Stimulated activated CD8-positive, alpha-beta memory T cell treated with anti-CD3 and anti-CD28 coated beads, Interleukin-15, amount 100 ng/mL, for 4 hours (primary cell): ENCODE measurements at places on chromosomes 2 and 18.

DNA sequence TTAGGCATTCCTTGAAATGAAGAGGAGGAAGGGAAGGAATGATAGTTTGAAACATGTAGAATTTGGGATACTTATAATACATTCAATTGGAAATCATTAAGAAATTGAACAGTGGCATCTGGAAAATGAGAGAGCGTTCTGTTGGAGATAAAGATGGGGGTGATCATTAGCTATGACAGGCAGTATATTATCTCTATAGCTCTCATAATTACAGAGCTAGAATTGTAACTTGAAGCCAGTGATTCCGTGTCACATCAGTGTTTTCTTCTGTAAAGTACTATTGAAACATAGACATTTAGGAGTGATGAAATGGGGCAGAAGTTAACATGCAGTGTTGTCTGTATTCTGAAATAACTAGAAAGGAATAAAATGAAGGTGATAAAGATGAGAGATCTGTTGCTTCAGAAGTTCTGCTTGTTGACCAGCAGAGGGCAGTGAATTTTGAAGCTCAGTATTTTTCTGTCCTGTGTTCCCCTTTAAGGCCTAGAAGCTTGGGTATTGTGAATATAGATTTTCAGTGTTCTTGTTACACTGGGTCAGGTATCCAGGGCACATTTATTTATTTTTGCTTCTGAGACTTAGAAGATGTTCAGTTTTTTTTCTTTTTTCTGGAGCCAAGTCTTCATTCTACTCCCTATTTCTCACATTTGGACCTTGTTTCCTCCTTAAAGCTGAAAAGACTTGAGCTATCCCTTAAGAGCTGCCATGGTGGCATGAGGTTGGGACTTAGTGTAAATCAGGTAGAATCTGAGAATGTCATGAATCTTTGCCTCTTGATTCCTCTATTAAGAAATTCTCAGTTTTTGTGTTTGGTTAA is 157.4 kb downstream of the TAF4B start:
- DNase-seq: no peak

DNA sequence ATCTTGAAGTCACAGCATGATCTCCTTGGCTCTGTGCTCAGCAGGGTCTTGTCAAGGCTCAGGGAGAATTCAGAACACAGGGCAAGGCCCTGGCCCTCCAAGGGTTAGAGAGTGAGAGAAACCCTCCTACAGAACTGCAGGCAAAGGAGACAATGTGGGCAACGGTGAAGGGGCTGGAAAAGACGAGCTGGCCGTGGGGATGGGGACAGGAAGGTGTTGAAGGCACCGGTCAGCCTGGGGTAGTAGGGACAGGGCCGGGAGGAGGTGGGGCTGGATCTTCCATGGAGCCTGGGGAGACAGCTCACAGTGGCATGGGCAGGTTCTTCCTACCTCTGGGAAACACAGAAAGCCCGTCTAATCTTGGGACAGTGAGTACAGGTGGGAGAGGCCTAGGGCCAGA is 92.2 kb upstream of the MCFD2 start:
- no peak for DNase-seq

DNA sequence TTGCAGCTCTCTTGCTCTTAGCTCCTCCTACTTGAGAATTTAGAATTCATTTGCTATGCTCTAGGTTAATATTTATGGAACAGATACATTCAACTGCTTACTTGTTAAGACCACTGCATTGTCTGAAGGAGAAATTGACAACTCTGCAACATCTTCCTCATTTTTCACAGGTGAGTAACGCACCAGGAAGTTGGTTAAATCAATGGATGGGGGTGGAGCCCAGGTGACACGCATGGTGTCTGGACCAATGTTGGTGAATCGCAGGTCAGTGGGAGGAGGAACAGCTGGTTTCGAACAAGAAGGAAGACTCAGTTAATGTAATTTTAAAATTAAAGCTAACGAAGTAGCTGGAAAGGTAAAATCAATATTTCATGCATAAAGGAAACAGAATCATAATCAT is 44.3 kb downstream of the FN1 start:
- no peak for DNase-seq

DNA sequence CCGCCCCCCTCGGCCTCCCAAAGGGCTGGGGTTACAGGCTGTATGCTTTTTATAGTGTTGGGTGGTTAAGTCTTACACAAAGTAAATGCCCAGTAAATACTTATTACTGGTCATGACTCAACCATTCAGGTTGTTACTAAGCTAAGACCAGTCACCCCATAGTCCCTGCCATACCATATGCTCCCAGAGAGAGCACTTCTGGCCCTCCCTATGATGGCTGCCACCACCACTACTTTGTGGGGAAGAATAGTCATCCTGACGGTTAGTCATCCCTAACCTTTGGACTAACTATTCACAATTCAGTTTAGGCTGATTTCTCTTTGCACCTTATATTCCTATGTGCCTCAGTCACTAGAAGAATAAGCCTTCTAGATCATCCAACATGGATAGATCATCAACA is 42.0 kb upstream of the MSH2 start:
- no peak for DNase-seq

- no peak for DNase-seq
These were observed 7.3 kb downstream of the IL1A start for GRCh38 chr2:112777036-112777435.

GRCh38 chr2:23904692-23905091 is 22.2 kb downstream of the ATAD2B start:
- DNase-seq: no peak

DNA sequence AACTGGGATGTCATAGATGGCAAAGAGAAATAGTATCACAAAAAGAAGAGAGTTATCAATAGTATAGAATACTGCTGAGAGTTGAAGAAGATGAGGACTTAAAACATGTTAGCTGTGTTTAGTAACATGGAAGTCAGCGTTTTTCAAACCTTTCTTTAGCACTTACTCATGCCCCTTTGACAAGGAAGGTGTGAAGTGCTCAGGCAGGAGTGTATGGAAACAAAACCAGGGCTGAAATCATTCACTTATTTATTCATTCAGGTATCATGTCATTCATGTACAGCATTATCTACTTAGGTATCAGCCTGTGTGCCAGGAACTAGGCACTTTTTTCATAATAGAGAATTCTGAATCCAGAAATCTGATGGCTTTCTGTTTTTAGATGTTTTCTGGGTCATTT is 27.2 kb downstream of the CD28 start:
- no peak for DNase-seq

GRCh38 chr2:30765191-30765590 is 42.1 kb downstream of the CAPN13 start:
- DNase-seq: no peak

DNA sequence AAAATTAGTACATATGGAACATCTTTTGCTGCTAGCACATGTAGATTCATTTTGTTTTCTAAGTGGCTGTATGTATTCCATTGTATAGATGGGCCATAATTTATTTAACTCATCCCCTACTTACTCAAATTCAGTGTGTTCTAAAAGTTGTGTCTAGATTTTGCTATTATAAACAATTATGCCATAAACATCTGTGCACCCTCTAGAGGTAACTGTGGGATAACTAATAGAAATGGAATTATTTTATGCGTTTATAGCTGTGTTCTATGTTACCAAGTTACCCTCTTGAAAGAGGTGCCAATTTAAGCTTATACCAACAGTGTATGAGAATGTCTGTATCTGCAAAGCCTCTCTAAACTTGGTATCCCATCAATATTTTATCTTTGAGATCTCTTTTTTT is 100.4 kb downstream of the MMADHC start:
- DNase-seq: no peak

DNA sequence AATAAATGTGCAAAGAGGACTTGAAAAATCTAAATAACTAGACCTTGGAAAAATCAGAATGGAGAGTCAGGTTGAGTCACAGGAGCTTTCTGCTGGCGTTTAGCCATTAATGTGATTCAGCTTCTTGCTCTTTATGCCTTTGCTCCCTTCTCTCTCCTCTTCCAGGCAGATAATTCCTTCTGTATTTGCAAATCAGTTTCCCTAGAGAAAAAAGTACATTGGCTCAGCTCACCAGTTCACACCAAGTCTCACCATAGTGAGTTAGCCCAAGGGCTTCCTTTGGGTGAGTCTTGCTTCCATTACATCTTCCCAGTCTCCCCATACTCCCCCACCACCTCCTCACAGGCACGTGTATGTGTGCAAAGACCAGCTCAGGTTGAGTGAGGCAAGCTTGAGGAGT is 73.6 kb downstream of the CYBRD1 start:
- no peak for DNase-seq

GRCh38 chr18:26335156-26335555 is 108.9 kb downstream of the TAF4B start:
- DNase-seq: no peak

DNA sequence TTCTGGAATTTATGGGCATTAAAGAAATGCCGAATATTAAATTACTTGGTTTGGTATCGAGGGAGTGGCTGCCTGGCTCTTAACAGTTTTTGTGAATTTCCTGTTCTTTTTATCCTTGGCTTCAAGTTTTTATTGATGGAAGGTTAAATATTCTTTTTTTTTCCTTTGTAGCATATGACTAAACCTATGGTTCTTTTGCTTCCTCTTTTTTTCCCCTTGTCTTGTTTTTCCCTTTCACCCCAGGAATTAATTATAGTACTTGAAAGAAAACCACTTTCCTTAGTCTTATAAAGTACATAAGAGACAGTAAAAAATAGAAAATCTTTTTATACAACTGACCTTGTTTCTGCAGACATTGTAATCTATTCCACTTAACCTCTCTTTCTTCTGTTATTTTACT is 42.4 kb downstream of the MGAT5 start:
- DNase-seq: no peak

- DNase-seq: no peak
These were observed 178.4 kb upstream of the LHCGR start for GRCh38 chr2:48933828-48934497.

DNA sequence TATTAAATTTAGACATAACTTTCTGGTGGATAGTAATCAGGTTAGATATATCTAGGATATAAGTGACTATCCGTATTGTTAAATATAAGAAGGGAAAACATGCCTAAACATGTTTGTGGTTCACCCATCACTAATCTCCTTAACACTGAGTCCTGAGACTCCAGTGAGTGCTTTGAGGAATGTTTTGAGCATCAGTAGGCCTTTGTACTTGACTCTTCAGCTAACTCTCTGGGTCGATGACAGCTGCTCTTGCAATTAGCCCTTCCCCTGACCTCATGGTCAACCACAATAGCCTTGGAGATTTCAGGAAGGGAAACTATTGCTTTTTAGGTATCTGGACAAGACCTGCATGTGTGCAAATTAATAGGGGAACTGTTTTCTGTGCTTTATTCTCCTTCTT is 716.8 kb downstream of the EPHA4 start:
- no peak for DNase-seq

GRCh38 chr2:45330637-45331409 is 280.2 kb downstream of the SRBD1 start:
- DNase-seq: no peak

DNA sequence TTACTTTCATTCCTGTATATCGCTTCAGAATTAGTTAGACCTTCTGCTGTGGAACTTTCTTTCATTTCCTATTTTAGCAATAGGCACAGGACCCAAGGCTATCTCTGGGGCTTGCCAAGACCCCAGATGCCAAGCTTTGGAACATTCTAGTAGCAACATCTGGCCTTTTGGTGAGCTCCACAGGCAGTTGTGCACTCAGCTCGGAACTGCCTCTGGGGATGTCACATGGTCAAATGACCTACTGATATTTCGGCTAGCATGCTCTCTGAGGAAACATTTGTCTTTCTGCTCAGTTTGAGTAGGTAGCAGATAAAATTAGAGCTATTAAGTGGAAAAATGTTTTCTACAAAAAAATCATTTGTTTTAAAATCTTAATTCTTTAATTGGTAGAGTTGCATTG is 76.6 kb upstream of the ITGA4 start:
- DNase-seq: no peak

GRCh38 chr2:173574324-173575112 is 219.8 kb downstream of the CDCA7 start:
- no peak for DNase-seq

- no peak for DNase-seq
These were observed 4.1 kb downstream of the FEV start for GRCh38 chr2:218980735-218981389.

GRCh38 chr2:38200598-38200997 is 124.6 kb upstream of the CYP1B1 start:
- DNase-seq: no peak

DNA sequence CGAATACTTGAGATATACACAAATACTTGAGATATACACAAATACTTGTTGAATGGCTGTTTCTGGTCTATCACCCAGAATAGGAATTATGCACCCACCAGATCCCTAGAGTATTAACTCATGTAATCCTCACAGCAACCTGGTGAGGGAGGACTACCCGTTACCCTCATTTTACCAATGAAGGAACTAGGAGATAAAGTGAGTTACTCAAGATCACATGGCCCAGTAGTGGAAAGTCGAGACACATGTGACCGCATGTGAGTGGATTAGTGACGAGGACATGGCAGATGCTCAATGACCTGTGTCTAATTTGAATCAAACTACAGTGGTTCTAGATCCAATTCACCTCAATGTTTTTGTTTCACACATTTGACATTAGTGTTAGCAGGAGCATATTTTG is 2.4 kb downstream of the MOGAT1 start:
- no peak for DNase-seq

- no peak for DNase-seq
These were observed 63.9 kb downstream of the FAM161A start for GRCh38 chr2:61789807-61790602.

DNA sequence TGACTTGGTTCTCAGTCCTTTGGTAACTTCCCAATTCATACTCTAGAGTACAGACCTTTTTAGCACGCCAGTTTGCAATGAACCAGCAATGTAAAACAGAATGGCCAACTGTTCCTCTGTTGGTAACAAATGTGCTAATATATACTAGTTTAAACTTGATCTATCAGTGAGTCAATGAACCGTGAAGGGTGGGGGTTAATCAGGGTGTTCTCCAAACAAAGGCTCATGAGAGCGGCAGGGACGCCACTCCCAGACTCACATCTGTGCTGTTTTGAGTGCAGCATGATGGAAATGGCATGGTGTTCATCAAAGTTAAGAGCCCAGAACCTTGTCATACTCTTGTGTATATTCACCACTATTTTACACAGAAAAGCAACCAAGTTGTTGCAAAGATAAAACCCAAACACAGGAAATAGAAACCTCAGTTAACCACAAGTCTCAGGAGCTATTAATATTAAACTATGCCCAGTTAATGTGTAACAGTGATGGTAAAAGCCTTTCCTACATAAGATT is 70.3 kb downstream of the CERKL start:
- DNase-seq: no peak

DNA sequence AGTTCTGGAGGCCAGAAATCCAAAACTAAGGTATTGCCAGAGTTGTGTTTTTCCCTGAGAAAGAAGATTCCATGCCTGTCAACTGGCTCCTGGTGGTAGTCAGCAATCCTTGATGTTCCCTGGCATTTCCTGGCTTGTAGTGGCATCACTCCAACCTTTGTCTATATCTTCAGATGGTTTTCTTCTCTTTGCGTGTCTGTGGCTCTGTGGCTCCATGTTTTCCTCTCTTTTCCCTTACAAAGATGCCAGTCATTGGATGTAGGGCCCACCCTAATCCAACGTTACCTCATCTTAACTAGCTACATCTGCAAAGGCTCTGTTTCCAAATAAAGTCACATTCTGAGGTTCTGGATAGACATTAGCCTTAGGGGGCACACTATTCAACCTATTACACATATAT is 41.8 kb downstream of the SLC14A1 start:
- DNase-seq: no peak
